Right atrium auricular region (tissue), 2 donors: ENCODE measurements at places on chromosomes 4 and X. TPM values are rescaled to one million over a fixed set of nuclear protein-coding genes. Genes with fewer than 3 reads are reported as not detected.

STS gene
- 6.2 TPM for total RNA-seq

NUDT11 gene
- total RNA-seq, result not detected

LDB2 gene
- total RNA-seq, result 64.4 TPM

CTAG2 gene
- not detected for total RNA-seq

ADGRG2 gene
- total RNA-seq, result 0.67 TPM

MSMO1 gene
- 11.3 TPM for total RNA-seq

GLUD2 gene
- total RNA-seq, result 0.59 TPM

PALLD gene
- total RNA-seq, result 764 TPM

HEPH gene
- total RNA-seq, result 45.5 TPM

VCX3B gene
- total RNA-seq, result not detected

MTCP1 gene
- 0.43 TPM for total RNA-seq

SPACA5 gene
- not detected for total RNA-seq

HMGN5 gene
- 3.6 TPM for total RNA-seq

SPANXC gene
- not detected for total RNA-seq

IL2RG gene
- 4.2 TPM for total RNA-seq

PCYT1B gene
- 6.4 TPM for total RNA-seq
